ENCODE measurements at places on chromosomes 16 and 17. TPM values are rescaled to one million over a fixed set of nuclear protein-coding genes. Genes with fewer than 3 reads are reported as not detected.

The USP7 gene
- 102 TPM for total RNA-seq

The SLC5A11 gene
- total RNA-seq = 0.46 TPM

The OTOP3 gene
- total RNA-seq = not detected

The KRT9 gene
- not detected for total RNA-seq

The PRSS21 gene
- total RNA-seq = 2.4 TPM

The SRL gene
- total RNA-seq = 3.7 TPM

The C16orf87 gene
- 8.8 TPM for total RNA-seq

The KCNJ12 gene
- 2.6 TPM for total RNA-seq

The CIITA gene
- total RNA-seq = 143 TPM

The PPM1E gene
- 0.23 TPM for total RNA-seq

The TP53TG3B gene
- total RNA-seq = not detected

The ACBD4 gene
- total RNA-seq = 23.7 TPM

The CCL7 gene
- total RNA-seq = not detected

The KIF2B gene
- not detected for total RNA-seq

The ARHGDIG gene
- total RNA-seq = not detected

Data from spleen (tissue), 13 donors.